Stimulated activated CD8-positive, alpha-beta memory T cell treated with anti-CD3 and anti-CD28 coated beads, Interleukin-4, amount 100 ng/mL, for 1 hour (primary cell): ENCODE measurements at places on chromosomes 16 and 17.

DNA sequence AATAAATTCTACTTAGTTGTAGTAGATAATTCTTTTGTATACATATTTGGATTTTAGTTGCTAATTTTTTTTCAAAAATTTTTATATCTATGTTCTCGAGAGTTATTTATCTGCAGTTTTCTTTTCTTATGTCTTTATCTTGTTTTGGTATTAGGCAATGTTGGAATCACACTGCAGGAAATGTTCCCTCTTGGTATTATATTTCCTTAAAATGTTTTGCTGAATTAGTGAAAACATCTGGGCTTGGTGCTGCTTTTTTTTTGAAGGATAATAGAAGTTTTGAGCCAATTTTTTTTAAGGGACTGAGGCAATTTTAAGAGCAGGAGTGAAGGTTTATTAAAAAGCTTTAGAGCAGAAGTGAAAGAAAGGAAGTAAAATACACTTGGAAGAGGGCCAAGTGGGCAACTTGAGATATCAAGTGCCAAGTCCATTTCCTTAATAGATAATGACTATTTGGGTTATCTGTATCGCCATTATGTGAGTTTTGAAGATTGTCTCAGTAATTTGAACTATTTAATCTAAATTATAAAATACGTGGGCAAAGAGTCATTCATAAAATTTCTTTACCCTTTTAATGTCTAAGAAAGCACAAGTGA is 1390.1 kb upstream of the CDH8 start:
- no peak for DNase-seq

GRCh38 chr16:13312063-13312462 is 410.7 kb downstream of the SHISA9 start:
- DNase-seq, result no peak

DNA sequence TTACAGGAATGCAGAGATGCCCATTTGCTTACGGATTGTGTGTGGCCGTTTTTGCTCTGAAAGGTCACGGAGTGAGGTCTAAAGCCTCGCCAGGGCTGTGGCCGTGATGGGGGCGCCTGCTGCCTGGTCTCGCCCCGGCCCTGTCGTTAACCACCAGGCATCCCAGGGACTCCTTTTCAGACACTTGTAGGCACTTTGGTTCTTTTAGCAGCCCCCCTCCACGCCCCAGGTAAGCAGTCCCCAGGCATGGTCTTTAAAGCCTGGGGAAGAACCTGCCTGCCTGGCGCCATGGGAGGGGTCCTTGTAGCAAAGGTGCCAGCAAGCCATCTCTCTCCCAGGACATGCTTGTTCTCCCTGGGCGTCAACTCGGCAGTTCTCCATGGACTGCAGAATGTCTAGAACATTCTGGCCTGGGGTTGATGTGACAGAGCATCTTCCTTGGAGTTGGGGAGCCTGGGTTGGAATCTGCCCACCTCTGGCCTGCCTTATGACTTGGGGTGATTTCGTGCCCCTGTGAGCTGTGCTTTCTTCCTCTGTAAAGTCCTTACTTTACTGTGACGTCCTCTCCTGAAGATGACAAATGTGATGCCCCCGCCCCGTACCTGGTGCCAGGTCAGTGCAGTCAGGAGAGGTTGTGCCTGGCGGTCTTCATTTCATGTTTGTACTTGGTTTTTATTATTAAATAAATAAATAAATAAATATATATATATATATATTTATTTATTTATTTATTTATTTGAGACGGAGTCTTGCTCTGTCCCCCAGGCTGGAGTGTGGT is 5.4 kb downstream of the KCTD5 start:
- no peak for DNase-seq

DNA sequence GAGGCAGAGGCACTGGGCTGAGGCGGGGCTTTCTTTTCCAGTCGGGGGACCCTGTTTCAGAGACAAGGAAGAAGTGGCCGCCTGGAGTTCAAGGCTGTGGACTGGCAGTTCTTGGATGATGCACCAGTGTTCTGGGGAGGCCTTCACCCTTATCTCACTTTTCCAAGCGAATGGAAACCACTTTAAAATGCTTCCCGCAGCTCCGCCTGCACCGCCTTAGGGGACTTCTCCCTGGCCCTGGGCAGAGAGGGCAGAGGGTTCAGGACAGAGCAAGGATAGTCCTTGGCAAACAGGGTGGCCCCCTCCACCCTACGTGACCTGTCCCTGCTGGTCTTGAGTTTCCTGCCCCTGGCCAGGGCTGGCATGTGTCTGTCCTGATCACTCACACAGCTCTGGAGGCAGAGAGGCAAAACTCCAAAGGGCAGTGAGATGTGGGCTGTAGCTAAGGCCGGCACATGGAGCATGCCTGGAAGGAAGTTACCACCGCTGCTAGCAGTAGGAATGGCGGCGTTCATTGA is 20.6 kb downstream of the RTN4RL1 start:
- no peak for DNase-seq

GRCh38 chr16:2745961-2746360 is 6.5 kb upstream of the SRRM2 start:
- DNase-seq, result no peak

DNA sequence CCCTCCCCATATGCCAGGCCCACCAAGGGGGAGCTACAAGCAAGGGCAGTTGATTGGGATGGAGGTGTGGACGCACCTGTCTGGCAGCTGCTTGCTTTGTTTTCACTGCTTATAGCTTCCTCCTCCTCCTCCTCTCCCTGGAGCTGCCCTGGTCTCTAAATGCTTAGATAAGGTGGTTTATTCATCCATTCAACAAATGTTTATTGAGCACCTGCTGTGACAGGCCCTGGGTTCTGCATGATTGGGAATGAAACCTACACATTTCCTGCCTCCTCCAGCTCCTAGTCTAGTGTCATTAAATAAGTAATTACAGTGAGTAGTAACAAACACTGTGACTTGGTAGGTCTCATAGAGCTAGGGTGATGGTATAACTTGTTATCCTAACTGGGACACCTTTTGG is 17.4 kb upstream of the MAP3K14 start:
- no peak for DNase-seq

GRCh38 chr16:14301169-14302030 is 230.3 kb downstream of the MRTFB start:
- no peak for DNase-seq

- DNase-seq, result peak; percentile 41
These were observed at the start of gene IL32 for GRCh38 chr16:3065069-3065741. IL32 (plus strand) TSS chr16:3065640; CDS start chr16:3065812, 172 bp downstream.

DNA sequence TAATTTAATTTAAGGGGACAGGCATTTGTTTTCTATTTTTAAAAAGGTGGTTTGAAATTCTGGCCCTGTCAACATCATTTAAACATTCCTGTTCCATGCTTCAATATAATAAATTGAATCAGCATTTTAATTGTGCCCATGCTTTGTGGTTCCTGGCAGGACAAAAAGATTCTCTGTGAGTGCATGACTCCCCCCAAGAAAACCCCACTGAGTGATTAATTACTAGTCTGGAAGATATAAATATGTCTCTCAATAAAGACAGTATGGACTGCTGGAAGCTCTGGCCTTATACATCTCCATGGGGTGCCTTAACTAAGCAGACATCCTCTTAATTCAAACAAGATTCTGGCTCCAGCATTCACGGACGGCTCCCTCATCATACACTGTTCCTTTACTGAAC is 95.0 kb upstream of the PSMD7 start:
- no peak for DNase-seq

GRCh38 chr17:29116804-29117753 is 63.1 kb downstream of the MYO18A start:
- DNase-seq, result peak; percentile 72

DNA sequence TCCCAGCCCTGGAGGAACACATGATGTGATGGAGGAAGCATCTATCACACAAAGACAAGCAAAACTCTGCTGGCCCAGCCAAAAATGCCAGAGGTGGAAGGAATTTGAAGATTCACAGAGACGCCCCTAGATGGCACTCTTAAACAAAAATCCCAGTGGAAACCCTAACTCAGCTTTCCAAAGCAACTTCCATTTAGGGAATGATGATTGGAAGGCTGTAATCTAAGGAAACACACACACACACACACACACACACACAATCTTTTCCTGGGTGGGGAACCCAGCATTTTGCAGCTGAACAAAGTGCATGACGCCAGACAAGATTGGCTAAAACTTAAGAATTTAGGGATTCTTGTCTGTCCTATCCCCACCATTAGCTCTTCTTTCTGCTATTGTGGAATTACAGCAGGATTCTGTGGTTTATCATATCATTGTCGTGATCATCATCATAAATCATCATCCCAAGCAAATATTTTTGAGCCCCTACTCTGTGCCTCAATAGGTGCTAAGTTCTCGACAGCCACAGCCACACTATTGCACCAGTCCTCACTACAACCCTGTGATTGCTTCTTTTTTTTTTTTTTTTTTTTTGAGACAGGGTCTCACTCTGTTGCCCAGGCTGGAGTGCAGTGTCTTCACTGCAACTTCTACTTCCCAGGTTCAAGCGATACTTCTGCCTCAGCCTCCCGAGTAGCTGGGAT is 1.6 kb upstream of the LDAF1 start:
- no peak for DNase-seq

DNA sequence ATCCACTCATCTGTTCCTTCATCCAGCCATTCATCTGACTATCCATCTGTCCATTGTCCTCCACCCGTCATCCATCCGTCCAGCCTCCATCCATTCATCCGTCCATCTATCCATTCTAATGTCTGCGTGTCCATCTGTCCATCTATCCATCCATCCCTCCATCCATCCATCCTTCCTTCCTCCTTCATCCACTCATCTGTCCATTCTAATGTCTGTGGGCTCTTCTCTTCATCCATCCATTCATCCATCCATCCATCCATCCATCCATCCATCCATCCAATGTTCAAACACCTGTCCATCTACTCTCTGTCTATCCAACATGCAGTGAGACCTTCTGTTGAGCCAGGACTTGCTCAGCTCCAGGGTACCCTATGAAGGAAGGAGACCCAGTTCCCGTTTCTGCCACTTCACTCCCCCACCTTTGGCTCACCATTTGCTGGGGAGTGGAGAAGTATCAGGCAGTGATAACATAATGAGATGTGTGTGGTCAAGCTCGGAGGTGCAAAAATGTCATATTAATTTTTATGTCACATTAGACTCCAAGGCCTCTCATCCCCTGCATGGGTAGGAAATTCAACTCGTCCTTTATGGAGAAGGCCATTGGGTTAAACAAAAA is 36.5 kb upstream of the ADGRG1 start:
- no peak for DNase-seq

GRCh38 chr17:68399638-68400403 is 57.5 kb downstream of the WIPI1 start:
- no peak for DNase-seq

DNA sequence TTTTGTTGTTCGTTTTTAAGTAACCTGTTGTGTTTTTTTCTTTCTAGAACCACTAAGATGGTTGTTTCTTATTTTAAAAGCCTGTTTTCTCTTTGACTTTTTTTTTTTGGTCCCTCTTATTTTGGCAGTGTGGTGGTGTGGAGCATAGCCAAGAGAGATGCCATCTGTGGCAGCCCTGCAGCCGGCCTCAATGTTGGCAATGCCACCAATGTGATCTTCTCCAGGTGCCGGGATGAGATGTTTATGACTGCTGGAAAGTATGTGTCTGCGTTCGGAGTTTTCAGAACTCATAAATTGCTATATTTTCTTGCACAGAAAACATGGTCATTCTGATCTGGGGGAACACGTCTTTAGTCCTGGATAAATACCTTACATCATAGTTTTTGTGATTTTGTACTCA is 17.6 kb downstream of the CFAP52 start:
- DNase-seq, result no peak

DNA sequence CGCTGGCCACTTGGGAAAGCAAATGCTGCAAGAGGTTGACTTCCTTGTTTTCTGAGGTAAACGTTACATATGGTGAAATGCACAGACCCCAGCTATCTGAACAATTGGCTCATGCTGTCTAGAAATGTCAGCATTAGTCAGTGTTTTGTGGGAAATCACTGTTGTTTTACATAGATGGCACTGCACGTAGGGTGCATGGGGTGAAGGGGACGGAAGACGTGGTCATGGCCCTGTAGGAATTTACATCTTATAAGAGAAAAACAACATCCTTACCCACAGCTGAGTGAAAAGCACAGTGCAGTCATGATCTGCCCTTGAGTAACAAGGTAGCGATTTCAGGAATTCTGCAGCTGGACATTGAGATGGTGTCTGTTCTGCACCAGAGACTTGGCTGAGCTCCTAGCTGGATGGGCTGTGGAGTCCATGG is 15.2 kb downstream of the RPTOR start:
- no peak for DNase-seq

- no peak for DNase-seq
These were observed 66.5 kb downstream of the IGF2BP1 start for GRCh38 chr17:49063652-49064051.

GRCh38 chr16:81581107-81581506 is 136.5 kb downstream of the CMIP start:
- DNase-seq, result no peak

GRCh38 chr17:68199837-68200688 is 47.8 kb upstream of the AMZ2 start:
- no peak for DNase-seq

DNA sequence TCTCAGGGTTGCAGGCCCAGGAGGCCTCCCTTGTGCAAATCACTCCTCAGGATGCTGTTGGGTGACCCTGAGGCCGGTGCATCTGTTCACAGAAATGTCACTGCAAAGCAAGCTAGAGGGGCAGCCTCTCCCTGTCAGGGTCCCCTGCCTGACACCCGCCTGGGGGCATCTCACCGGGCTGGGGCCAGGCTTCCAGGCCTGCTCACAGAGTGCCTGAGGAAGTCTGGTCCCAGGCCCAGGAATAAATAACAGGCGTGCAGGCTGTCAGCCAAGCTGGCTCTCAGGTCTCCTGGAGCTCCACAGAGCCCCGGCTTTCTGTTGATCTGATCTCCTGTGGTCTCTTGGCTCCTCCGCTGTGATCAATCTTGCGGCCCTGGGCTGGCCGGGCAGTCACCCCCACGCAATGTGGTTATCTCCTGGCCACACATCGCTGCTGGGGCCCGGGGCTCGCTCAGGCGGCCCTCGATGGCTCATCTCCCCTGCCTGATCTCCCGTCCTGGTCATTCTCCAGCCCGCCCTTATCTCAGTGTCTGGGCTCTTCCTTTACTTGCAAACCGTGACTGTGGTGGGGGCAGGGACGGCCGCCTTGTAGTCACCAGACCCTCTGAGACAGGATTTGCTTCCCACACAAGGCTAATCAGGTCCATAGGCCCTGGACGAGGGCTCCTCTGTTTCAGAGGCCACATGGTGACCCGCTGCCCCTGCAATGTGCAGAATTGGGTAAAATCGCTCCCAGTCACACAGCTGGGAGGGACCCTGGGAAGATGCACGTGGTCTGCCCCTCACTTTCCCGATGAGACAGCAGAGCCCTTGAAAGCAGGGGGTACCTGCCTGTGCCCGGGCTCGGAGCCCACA is 231.2 kb upstream of the GSE1 start:
- DNase-seq, result no peak

- DNase-seq, result no peak
These were observed 88.8 kb downstream of the LITAF start for GRCh38 chr16:11497851-11498289.
